WTC11 (cell line): ENCODE measurements at places on chromosomes 1 and 21.

- peak; percentile 98 for DNase-seq
Measured at GRCh38 chr1:202810615-202811295, at the start of gene PCAT6. TSS of gene PCAT6 (plus strand) at chr1:202810954.

DNA sequence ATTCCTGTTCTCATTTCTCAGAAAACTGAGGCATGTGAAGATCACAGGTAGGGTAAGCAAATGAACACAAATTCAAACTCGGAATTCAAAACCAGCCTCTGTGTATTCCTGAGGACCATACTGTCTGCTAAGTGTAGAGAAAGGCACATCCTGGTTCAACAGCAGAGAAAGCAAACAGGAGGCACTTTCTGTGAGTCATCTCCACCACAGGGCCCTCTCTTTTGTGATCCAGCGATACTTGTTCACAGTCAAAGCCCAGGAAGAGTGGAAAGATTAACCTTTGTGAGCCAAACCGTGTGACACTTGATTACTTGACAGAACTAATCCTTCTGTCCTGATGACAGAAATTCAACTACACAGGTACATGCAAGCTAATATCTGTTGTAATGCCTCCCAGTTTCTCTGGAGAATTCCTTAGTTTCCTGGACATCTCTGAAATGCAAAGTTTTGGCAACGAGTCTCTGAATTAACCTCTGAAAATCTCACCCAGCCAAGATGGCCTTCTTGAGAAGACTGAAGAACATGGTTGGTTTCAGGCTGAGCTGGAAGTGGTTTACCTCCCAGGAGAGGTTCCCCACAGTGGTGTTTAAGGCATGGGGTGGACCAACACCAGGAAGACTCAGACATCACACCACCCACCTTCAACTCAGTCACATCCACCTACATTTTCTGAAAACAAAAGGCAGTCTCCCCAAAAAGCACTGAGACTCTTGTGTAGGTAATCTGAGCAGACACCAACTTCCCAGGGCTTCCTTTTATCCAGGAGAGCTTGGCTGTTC lies 98.2 kb upstream of the ERG start:
- DNase-seq = no peak

DNA sequence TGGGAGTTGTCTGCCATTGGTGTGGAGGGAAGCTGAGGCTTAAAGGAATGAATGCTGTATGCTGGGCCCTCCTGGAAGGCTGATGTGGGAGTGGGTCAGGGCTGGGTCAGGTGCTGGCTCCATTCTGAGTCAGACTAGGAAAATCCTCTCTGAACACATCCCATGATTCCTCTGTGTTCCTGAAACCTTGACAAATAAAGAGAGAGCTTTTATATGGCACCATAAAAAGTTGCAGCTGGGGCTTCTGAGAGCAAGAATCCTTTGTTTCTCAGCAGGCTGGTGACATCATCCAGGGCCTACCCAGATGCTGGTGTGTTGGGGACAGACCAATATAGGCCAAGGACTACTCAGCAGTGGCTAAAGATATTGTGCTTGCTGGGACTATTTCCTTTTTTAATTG lies 27.8 kb upstream of the NFASC start:
- DNase-seq = no peak

GRCh38 chr1:17176306-17177061 lies 28.4 kb upstream of the PADI1 start:
- DNase-seq = no peak

- DNase-seq = no peak
Measured at GRCh38 chr1:203281851-203282661, 23.3 kb upstream of the BTG2 start.
